ENCODE measurements at places on chromosomes 4 and X. TPM values are rescaled to one million over a fixed set of nuclear protein-coding genes. Genes with fewer than 3 reads are reported as not detected.

DNA sequence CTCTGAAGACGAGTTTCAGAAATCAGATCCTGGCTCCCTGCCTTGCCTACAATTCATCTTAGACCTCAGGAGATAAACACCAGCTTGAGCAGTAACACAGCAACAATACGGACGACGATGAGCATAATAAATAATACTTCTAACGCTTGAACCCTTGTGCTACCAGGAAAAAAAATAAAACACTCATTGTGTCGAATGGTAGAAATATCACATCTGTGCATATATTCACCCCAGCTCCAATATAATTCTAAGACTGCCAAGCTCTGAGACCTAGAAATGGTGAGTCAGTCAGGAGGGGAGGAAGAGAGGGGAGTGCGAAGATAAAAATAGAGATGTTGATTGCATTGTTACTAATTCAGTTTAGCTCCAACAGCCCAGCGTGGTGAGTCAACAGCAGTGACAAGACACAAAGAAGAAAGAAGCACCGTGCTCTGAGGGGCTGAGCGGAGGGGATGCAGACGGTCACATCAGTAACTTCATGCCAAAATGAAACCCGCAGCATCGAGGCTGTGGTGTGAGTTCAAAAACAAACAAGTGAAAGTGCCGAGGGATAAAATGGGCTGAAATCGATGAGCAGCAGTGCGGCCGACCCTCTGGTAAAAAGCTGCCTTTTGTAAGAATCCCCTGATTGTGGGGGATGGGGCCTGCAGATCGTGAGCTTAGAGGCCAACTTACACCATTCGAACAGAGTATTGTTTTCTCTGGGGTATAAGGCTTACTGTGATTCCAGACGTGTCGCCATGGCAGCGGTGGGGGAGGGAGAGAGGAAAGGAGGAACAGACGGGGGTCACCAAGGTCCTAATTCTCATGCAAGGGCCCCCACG is 150.4 kb downstream of the MGST2 start:
- DNase-seq, result peak; percentile 14

DNA sequence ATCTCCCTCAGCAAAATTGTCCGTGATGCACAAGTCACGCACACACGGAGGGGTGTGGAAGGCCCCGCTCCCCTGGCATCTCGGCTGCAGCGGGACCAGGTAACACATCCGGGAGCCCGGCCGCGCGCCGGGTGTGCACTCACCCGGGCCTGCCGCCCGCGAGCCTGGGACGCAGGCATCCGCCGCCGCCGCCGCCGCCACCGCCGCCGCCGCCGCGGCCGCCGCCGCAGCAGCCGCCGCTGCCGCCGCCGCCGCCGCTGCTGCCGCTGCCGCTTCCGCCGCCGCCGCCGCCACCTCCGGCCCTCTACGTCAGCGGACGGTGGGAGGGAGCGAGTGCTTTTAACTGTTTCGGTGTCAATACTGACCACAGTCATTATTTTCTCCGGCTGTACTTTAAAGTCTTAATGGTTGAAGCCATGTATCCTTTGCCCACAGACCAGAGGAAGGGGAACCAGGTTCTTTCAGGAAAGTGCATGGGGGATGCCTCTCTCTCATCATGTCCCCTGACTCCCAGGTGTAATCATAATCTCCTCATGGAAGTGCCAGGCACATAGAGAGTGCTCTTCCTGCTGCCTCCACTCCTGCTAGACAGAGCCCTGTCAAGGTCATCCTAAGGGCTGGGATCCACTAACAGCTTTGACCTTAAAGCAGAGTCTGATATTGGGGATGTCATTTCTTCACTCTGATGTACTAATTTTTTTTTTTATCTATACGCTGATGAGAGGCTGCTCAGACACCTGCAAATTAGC is 38.0 kb downstream of the MAGEE2 start:
- no peak for DNase-seq

- peak; percentile 8 for DNase-seq
Observed at GRCh38 chrX:53714580-53715345, 28.2 kb upstream of the HUWE1 start.

DNA sequence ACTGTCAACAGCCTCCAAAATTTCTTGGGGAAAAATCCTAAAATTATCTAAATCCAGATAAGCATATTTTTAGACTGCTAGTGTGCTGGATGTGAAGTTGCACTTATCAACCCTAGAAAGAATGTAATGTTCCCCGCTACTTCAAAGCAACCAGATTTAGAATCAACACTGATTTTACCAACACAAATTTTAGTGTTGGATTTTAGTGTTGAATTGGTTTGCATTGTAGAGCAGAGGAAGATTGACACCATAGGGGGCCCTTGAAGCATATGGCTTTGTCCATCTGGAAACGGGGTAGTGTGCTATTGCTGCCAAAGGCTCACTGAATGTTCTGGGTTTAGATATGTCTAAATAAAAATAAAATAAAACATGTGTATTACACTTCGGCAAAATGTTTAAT is 126.3 kb upstream of the EMCN start:
- DNase-seq, result no peak

- no peak for DNase-seq
Observed at GRCh38 chrX:64842492-64842891, 133.8 kb downstream of the ZC4H2 start.

GRCh38 chrX:104189837-104190236 is 23.6 kb downstream of the FAM199X start:
- DNase-seq, result no peak

GRCh38 chr4:46980851-46981250 is 12.5 kb downstream of the GABRA4 start:
- DNase-seq, result no peak

DNA sequence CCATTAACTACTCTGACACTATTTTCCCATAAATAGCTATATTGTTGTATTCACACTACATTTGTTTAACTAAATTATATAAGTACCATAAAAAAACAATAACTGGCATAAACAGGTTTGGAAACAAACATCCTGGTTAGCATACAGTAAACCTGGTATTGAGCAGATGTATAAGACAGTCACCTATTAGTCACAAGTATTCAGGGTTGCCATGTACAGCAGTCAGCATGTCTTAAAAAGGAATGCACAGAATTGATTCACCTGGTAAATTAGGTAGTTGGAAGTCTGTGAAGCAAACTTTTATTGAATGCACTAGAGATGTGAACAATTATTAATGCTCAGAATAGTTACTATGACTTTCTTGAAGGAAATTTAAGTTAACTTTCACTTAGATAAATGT is 137.9 kb downstream of the FAM13A start:
- no peak for DNase-seq

DNA sequence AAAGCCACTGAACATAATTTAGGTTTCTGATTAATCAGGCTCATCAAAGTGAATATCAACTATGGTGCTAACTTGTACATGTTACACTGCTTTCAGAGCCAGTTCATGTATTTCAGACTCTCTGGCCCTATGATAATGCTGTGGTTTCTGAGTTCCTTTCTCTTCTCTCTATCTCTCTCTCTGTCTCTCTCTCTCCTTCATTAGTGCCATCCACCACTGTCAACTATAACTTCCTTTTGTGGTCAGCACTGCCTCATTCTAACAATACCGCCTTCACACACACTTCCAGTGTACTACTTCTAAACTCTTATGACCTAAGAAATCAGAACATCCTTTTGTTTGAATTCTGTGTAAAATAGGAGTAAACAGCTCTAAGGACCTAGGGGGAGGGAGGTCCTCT is 907.1 kb downstream of the RPA4 start:
- DNase-seq, result no peak

DNA sequence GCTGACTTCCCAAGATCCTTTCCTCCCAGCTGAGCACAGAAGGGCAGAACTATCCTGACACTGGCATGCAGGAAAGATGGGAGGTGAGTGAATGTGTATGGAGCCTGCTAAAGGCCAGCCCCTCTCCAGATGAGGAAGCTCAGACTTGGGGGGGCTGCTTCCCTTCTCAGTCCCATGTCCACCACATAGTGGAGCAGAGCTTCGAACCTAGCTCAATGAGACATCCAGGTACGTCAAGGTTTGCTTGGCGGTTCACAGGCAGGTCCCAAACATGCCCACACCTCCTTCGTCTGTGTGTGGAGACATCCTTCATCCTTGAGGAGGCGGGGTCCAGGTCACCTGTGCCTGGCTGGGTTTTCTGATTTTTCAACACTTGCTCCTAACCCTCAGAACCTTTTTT is 31.3 kb downstream of the ACSL1 start:
- no peak for DNase-seq

GRCh38 chr4:104020641-104021040 is 300.9 kb upstream of the TACR3 start:
- no peak for DNase-seq

- DNase-seq, result no peak
Observed at GRCh38 chr4:79308971-79309370, 16.9 kb downstream of the NAA11 start.

- no peak for DNase-seq
Observed at GRCh38 chr4:185213877-185214276, 4.5 kb downstream of the SNX25 start.

DNA sequence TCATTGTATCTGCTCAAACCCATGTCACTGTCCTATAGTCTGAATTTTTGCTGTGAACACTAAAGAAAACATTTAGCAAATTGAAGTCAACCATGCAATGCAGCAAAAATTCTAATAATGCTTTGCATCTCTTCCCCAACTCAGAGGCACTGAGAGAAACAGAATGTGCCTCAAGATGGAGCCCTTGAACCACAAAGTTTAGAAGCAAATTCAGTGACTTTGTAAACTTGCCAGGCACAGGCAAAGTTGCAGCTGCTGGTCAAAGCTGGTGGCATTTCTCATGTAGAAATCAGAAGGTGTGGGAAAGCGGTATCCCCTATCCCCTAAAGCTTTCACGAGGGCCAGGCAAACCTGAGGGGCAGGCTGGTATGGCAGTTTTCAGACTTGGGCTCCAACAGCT is 121.7 kb upstream of the DIPK2B start:
- DNase-seq, result no peak

DNA sequence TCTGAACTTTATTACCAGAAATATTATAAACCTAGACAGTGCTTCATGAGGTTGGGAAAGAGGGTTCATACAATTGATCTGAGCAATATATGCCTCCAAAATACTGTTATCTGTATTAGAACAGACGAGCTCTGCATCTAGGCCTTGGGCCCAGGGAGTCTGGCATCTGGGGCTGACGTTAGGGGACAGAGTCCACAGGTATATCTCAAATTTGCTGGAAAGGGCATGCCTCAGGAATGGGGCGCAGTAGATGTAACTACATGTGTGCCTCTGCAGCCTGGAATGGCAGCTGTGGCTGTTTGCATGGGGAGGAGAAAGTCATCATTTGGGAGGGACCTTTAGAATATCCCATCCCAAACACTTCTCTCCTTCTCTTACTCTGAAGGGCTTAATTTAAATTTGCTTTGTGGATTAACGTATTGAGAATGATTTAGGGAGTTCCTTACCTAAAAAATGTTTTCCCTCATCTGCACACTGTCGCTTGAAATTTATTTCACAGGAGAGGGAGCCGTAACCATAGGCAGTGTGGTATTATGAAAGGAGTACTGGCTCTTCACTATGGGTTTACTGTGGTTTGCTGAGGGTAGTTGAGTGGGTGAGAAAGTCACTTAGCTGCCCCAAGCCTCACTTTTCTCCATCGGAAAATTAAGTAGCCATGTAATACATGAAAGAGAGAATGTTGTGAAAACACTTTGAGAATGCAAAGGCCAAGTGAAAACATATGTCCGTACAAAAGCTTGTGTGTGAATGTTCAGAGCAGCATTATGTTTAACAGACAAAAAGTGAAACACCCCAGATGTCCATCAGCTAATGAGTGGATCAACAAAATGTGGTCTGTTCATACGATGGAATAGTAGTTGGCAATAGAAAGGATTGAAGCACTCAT is 5.9 kb downstream of the ADD1 start:
- no peak for DNase-seq

- DNase-seq, result no peak
Observed at GRCh38 chr4:16836324-16836723, 62.1 kb downstream of the LDB2 start.

DNA sequence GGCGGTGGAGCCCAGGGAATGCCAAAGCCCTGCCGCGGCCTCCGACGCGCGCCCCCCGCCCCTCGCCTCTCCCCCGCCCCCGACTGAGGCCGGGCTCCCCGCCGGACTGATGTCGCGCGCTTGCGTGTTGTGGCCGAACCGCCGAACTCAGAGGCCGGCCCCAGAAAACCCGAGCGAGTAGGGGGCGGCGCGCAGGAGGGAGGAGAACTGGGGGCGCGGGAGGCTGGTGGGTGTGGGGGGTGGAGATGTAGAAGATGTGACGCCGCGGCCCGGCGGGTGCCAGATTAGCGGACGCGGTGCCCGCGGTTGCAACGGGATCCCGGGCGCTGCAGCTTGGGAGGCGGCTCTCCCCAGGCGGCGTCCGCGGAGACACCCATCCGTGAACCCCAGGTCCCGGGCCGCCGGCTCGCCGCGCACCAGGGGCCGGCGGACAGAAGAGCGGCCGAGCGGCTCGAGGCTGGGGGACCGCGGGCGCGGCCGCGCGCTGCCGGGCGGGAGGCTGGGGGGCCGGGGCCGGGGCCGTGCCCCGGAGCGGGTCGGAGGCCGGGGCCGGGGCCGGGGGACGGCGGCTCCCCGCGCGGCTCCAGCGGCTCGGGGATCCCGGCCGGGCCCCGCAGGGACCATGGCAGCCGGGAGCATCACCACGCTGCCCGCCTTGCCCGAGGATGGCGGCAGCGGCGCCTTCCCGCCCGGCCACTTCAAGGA is at the start of gene FGF2:
FGF2 (plus strand) TSS at position 279 of the 705 bp plus-strand sequence; CDS start at position 623, 344 bp downstream.
- no peak for DNase-seq

DNA sequence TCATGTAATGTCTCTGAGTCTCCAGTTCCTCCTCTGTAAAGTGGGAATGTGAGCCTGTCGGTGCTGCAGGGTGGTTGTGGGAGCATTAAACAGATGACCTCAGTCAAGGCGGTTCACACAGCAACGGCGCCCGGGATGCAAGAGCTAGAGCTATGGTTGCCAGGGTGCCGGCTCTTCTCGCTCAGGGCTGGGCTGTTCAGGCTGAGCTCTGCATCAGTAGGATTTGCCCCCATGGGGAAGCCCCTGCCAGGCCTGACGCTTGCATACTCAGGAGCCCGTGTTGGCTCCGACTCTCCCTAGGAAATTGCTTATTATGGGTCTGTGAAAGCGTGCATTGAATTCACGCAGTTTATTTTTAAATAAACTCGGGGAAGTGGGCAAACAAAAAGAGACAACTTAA is 67.3 kb downstream of the PSAPL1 start:
- no peak for DNase-seq

DNA sequence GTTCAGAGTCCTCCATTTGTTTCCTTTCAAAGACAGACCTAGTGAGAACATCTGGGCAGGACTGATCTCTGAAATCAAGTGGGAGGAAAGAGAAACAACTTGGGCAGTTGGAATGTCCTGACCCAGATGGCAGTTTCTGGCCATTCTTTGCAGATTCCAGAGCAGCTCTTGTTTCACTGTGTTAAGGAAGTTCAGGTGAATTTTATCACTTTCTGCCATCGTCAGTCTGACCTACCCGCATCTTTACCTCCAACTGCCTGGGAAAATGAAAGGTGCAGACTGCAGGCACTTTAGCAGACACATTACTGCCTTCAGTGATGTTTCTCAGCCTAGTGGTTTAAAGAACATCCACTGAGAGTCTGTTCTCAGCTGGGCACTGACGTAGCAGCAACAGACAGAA is 216.2 kb downstream of the CEP135 start:
- DNase-seq, result no peak

Gene RADX
- polyA plus RNA-seq, result 7.6 TPM

Gene SOX3
- polyA plus RNA-seq, result 0.02 TPM

Gene LPAR4
- 0.16 TPM for polyA plus RNA-seq

Gene XG
- polyA plus RNA-seq, result 1.3 TPM

Gene ENPEP
- polyA plus RNA-seq, result 5.6 TPM

Gene LONRF3
- 0.25 TPM for polyA plus RNA-seq

Measured in thymus (tissue), 14 donors.